ENCODE measurements at places on chromosomes 1 and 21. TPM values are rescaled to one million over a fixed set of nuclear protein-coding genes. Genes with fewer than 3 reads are reported as not detected.

Gene KIF26B
- total RNA-seq: 0.60 TPM

DNA sequence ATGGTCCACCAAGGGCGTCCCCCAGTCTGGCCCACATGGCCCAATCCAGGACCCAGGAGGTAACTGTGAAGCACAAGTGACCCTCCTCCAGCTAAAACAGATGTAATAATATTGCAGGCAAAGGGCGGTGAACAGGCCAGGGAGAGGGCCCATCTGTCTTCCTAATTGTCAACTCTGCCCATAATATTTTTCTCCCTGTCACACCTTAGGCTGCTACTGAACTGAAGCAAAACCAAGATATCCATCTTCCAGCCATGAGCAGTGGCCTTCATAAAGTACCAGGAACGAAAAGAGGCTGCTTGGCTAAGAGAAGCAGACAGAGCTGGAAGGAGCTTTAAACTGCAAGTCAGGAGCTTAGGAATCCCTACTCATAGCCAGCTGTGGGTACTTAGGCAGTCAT is 3.1 kb downstream of the KANK4 start:
- no peak for DNase-seq

Gene PROX1
- not detected for total RNA-seq

DNA sequence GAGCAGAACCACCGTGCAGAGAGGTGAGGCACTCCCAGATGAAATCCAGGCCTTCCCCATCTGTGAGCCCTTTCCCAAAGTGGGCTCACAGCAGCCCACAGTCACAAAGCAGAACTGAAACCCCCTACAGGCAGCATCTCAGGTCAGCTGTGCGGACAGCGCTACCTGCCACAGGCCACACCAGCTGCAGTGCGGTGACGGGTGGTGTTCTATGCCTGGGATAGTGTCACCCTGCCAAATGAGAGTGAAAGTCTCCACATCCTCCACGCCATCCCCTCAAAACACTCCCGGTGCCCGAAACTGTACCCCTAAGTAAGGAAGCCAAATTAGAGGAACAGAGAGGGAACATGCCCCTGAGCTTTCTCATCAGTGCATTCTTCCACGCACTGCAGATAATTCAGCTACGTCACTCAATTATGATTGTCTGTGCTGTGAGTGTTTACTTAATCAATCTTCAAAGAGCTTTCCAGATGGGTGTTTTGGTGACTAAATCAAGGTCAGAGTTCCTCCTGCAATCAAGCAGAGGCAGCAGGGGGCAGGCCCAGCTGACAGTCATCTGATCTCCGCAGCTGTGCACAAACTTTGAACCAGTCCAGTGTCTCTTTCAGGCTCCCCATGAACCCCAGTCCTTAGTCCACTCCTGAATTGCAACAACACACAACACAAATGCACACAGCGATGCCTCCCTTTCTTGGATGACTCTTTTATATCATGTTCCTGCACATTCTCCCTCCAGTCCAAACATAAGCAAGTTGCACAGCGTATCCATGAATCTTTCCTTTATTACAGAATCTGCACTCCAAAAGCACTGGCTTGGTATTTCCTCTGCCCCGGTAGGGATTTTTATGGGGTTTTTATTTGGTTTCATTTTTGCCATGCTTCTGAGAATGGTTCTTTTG is 150.0 kb downstream of the TOMM20 start:
- DNase-seq: peak; percentile 60

DNA sequence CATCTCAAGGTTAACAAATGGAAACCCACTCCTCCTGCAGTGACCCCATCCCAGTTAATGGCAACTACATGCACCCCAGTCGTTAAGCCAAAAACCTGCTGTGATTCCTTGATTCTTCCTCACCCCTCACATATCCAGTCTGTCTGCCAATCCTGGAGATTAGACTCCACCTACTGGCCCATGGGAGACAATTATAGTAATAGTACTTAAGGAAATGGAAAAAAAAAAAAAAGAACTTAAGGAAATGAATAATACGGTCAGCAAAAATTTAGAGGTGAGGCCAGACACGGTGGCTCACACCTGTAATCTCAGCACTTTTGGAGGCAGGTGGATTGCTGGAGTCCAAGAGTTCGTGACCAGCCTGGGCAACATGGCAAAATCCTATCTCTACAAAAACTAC is 7.0 kb downstream of the NOL9 start:
- DNase-seq: no peak

Gene MMEL1
- 1.5 TPM for total RNA-seq
